Stomach (tissue), 19 donors: ENCODE measurements at places on chromosomes 11 and 22. TPM values are rescaled to one million over a fixed set of nuclear protein-coding genes. Genes with fewer than 3 reads are reported as not detected.
A peak's percentile ranks its signal among the peaks of the same experiment; 100 is the strongest.

GRCh38 chr11:81092522-81092921, 1641.1 kb downstream of the FAM181B start:
- no peaks in the 10 kb centered on the region for H3K4me1 ChIP-seq
- H3K27ac ChIP-seq: no peak overlapping the region
- peak; percentile 49 for DNase-seq

GRCh38 chr11:9708544-9708943, 44.7 kb downstream of the SWAP70 start:
- no peak overlapping the region for H3K4me3 ChIP-seq
- no peak for DNase-seq
- no peak overlapping the region for H3K27ac ChIP-seq
- peaks cover 2% of the 10 kb centered on the region for H3K36me3 ChIP-seq

GRCh38 chr11:116644201-116644940, 128.4 kb downstream of the BUD13 start:
- no peaks in the 10 kb centered on the region for H3K27me3 ChIP-seq
- H3K4me1 ChIP-seq: no peaks in the 10 kb centered on the region
- H3K36me3 ChIP-seq: no peaks in the 10 kb centered on the region
- no peak for DNase-seq
- H3K4me3 ChIP-seq: no peak overlapping the region

Gene RFPL2
- not detected for total RNA-seq

- H3K4me1 ChIP-seq: no peaks in the 10 kb centered on the region
- H3K4me3 ChIP-seq: no peak overlapping the region
- DNase-seq: no peak
Measured at GRCh38 chr11:74035264-74035663, 26.4 kb upstream of the UCP3 start.

Gene TRPT1
- 425 TPM for total RNA-seq

Gene ZBTB16
- 80.6 TPM for total RNA-seq

DNA sequence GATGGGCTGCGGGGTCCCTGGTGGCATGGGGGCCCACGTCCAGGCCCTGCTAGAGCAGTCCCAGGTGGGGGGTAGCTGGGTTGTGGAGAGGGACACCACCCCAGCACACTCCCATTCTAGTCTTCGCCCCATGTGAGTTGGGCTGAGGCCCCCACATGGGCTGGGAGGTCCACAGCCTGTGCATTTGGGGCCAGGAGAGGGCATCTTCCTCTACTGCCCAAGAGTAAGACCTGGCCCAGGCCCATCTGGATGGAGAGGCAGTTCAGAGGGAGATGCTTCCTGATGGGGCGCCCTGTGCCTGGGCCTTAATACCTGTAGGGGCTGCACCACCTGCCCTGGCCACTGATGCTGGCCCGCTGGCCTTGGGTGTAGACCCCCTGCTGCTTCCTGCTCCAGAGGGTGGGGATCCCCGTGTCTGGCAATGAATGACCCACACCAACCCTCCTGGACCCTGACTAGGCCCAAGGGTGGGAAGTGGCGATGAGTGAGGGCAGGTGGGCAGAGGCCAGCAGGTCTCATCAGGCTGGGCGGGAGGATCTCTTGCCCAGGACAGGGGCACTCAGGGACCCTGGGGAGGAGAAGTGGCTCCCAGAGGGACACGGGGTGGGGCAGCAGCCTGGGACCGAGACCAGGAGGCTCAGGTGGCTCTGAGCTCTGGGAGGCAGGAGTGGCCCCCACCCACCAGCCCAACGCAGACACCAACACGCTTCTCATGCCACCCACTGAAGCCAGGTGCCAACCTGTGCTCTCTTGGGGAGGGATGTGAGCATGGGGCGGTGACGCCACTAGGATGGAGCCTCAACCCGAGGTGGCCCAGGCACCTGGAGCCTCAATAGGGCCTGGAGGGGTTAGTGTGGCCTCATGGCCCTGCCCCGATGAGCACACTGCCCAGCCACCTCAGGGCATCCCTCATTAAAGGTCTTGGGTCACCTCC, 17.4 kb upstream of the GNB1L start:
- no peaks in the 10 kb centered on the region for H3K27me3 ChIP-seq
- no peak overlapping the region for H3K4me3 ChIP-seq
- no peaks in the 10 kb centered on the region for H3K36me3 ChIP-seq
- peaks cover 29% of the 10 kb centered on the region for H3K4me1 ChIP-seq
- no peak for DNase-seq

GRCh38 chr22:44741929-44742328, 10.4 kb upstream of the ARHGAP8 start:
- no peaks in the 10 kb centered on the region for H3K36me3 ChIP-seq
- H3K4me1 ChIP-seq: peaks cover 7% of the 10 kb centered on the region
- DNase-seq: no peak

DNA sequence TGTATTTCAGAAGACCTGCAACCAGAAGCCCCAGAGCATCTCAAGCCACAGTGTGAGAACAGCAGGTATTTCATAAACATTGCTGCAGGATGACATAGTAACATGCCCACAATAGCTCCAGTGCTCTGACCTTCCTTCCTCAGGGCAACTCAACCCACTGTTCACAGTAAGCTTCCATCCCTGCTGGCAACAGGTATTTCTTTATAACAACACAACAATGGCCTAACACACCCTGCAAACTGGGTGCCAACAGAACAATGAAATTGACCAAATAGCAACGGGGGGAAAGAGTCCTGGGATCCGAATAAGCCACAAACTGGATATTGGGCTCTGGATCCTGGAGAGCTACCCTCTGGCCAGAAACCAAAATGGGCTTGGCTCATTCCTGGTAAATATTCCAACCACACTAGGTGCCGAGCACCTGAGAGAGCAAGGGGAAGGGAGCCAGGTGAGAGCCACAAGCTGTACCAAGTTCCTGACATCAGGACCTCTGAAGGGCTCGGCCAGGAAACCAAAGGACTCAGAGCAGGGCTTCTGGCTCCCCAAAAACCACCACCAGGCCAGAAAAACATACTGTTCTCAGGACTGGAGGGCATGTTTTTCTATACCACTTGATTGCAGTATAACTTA, 99.5 kb downstream of the MICAL3 start:
- no peak overlapping the region for H3K4me3 ChIP-seq
- no peaks in the 10 kb centered on the region for H3K27me3 ChIP-seq
- DNase-seq: no peak
- peaks cover 64% of the 10 kb centered on the region for H3K4me1 ChIP-seq

DNA sequence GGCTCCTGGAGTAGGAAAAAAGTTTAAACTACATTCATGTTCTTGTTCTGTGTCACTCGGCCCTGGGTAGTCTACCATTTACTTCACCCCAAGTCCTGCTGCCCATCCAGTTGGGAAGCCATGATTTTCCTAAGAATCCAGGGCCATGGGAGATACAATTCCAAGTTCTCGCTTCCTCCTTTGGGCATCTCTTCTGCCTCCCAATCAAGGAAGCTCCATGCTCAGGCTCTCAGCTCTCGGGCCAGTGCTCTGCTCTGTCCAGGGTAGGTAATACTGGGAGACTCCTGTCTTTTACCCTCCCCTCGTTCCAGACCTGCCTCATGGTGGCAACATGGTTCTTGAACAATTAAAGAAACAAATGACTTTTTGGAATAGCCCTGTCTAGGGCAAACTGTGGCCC, 60.6 kb downstream of the TIMP3 start:
- no peak overlapping the region for H3K27ac ChIP-seq
- no peaks in the 10 kb centered on the region for H3K4me1 ChIP-seq
- no peak overlapping the region for H3K4me3 ChIP-seq
- H3K27me3 ChIP-seq: no peaks in the 10 kb centered on the region
- no peak for DNase-seq
- H3K36me3 ChIP-seq: peaks cover 45% of the 10 kb centered on the region

Gene ACRV1
- not detected for total RNA-seq

Gene RASD2
- 3.6 TPM for total RNA-seq

GRCh38 chr11:78079232-78080083, at the start of gene NDUFC2:
NDUFC2 (minus strand) TSS chr11:78079862; CDS start chr11:78079744, 118 bp downstream.
- H3K27ac ChIP-seq: peak within 1 kb of the TSS; percentile 91
- DNase-seq: peak; percentile 95
- H3K36me3 ChIP-seq: no peaks in the 10 kb centered on the region
- H3K27me3 ChIP-seq: no peaks in the 10 kb centered on the region
- peaks cover 45% of the 10 kb centered on the region for H3K4me1 ChIP-seq
- peak within 1 kb of the TSS; percentile 57 for H3K4me3 ChIP-seq

Gene SCGB2A2
- not detected for total RNA-seq
